Regular cardiac myocyte (primary cell): ENCODE measurements at places on chromosomes 13 and 19. TPM values are rescaled to one million over a fixed set of nuclear protein-coding genes. Genes with fewer than 3 reads are reported as not detected.

EXOC3L2 gene
- 0.28 TPM in 1 of 2 replicates, not detected in the other for total RNA-seq

ZNF419 gene
- 10.7 and 23.1 TPM in 2 replicates for total RNA-seq

ONECUT3 gene
- total RNA-seq = not detected in 2 replicates

SIGLEC8 gene
- not detected in 2 replicates for total RNA-seq

KLF5 gene
- total RNA-seq = 1.3 and 1.4 TPM in 2 replicates

NDUFA3 gene
- total RNA-seq = 11.3 and 15.3 TPM in 2 replicates

ABCA7 gene
- 5.0 and 5.9 TPM in 2 replicates for total RNA-seq

TMEM150B gene
- not detected in 2 replicates for total RNA-seq

TTYH1 gene
- not detected in 2 replicates for total RNA-seq

TMEM38A gene
- total RNA-seq = 2.1 and 5.9 TPM in 2 replicates

VRK3 gene
- total RNA-seq = 22.6 and 24.9 TPM in 2 replicates

ZNF615 gene
- 11.5 and 20.0 TPM in 2 replicates for total RNA-seq

IGFL1 gene
- not detected in 2 replicates for total RNA-seq

ZNF726 gene
- total RNA-seq = 2.0 and 6.5 TPM in 2 replicates

TMEM91 gene
- 4.2 and 9.9 TPM in 2 replicates for total RNA-seq

GIPC3 gene
- total RNA-seq = under 0.01 TPM in 1 of 2 replicates, not detected in the other

TMC4 gene
- total RNA-seq = 0.38 and 1.4 TPM in 2 replicates

SIAH3 gene
- total RNA-seq = not detected in 2 replicates

TEX29 gene
- total RNA-seq = 0.38 TPM in 1 of 2 replicates, not detected in the other
